ENCODE measurements at places on chromosomes 4 and X.

- no peak for DNase-seq
Observed at GRCh38 chr4:6890358-6890757, 19.3 kb upstream of the TBC1D14 start.

DNA sequence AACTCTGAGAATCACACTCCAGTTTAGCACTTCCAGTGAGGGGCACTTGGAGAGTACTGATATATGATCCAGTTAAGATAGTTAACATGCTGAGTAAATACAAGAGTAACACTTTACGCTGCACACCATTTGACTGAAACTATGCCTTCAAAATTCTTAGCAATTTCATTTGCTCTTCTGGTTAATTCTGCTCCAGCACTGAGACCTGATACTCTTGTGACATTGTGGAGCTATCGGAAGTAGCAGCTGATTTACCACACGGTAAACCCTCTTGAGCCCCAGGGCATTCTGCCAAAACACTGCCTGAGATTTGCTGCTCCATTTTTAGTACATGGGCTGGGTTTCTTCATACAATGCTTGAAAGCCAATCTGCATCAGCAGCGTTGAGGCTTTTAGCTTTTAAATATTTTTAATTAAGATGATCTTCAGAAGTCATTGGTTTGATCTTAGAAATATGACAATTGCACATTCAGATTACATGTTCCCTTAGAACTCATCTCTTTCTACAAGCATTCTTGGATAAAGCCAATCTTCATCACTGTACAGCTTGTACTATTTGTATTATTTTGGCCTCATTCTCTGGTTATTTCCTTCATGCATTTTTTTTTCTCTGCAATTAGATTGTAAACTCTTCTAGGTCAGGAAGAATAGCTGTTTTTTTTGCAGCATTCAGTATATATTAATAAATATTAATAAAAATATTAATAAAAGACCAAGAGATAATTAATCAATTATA lies 67.8 kb upstream of the ETNPPL start:
- no peak for DNase-seq

DNA sequence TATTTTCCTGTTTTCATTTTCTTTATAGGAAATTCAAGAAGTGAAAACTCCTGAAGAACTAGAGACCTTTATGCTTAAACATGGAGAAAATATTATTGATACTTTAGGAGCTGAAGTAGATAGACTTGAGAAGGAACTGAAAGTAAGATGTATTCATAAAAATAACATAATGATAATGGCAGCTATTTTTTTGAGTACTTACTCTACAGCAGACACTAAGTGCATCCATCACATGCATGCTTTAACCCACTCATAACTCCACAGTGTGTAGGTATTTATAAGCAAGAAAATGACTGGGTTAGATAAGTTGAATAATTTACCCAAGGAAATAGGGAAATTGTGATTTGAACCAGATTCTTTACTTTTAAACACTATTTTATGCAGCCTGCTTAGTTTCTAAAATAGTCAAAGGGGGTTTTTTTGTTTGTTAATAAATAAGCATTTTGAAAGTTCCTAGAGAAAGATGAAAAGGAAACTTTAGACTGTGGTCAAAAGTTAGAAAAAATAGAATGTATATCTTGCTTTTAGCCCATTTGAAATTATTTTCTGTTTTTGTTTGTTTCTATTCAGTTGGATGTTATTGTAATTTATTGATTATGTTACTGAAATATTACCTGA lies 74.2 kb downstream of the BEND4 start:
- no peak for DNase-seq

DNA sequence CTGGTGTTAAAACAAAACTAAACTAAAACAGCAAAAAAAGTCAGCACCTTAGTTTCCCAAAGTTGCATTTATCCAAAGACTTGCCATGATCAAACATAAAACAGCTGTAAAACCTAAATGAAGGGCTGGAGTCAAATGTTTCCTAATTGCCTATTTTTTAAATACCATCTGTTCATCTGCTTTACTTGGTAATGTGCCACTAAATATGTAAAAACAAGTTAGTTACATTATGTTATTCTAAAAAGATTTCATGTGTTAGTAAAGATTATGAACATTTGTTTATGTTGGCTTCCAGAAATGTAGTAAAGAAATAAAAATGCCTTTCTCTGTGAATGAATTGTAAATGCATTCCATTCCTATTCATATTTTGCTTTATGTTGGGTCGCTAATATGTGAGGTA lies 977.8 kb downstream of the FSTL5 start:
- DNase-seq, result no peak

- DNase-seq, result no peak
Observed at GRCh38 chr4:63937961-63938360, 471.3 kb downstream of the TECRL start.

Data from stimulated activated CD4-positive, alpha-beta T cell treated with anti-CD3 and anti-CD28 coated beads, Interleukin-15, amount 100 ng/mL, for 48 hours (primary cell).